ENCODE measurements at places on chromosomes 16 and 17.

GRCh38 chr17:2947996-2948550 is 115.3 kb downstream of the OR1D5 start:
- no peak for DNase-seq

DNA sequence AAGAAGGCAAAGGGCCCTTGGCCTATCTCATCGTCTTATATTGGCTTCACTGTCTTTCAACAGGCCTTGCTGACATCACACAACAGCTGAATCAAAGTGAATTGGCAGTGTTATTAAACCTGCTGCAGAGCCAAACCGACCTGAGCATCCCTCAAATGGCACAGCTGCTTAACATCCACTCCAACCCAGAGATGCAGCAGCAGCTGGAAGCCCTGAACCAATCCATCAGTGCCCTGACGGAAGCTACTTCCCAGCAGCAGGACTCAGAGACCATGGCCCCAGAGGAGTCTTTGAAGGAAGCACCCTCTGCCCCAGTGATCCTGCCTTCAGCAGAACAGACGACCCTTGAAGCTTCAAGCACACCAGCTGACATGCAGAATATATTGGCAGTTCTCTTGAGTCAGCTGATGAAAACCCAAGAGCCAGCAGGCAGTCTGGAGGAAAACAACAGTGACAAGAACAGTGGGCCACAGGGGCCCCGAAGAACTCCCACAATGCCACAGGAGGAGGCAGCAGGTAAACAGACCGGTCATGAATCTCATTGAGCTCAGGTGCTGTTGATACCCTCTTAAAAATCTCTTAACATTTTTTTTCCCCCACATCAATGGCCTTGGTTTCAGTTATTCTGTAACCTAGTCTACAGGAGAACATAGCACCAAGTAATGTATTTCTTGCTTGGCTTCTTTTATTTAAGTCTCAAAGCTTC is 64.7 kb downstream of the CDK12 start:
- no peak for DNase-seq

- DNase-seq: no peak
These were observed 11.8 kb upstream of the ZNF23 start for GRCh38 chr16:71473891-71474290.

- DNase-seq: no peak
These were observed 73.8 kb downstream of the SNX29 start for GRCh38 chr16:12050361-12050760.

DNA sequence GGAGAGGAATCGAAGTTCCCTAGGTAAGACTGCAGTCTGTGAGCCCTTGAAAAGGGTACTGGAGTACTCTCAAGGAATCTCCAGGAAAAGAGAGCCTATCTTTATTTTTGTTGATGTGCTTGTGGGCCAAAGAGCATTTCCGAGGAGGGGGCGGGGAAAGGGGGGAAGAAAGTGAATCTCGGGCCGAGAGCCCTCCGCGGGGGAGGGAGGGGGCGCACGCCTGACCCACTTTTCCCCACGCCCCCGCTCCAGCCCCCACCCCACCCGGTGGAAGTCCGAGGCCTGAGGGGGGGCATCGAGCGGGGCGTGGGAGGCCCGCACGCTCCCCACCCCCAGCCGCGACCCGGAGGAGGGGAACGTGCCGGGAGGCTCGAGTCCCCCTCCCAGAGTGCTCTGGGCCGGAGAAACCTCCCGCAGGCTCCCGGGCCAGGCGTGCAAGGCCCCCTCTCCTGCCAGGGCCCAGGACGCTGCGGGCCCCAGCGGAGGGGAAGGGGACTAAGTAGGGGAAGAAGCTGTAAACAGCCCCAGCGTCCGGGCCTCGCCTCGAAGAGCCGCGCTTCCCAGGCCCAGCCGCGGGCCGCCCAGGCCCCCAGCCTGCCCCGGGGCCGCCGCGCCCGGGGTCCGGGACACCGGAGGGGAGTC is 444 bp downstream of the HELZ start:
- no peak for DNase-seq

DNA sequence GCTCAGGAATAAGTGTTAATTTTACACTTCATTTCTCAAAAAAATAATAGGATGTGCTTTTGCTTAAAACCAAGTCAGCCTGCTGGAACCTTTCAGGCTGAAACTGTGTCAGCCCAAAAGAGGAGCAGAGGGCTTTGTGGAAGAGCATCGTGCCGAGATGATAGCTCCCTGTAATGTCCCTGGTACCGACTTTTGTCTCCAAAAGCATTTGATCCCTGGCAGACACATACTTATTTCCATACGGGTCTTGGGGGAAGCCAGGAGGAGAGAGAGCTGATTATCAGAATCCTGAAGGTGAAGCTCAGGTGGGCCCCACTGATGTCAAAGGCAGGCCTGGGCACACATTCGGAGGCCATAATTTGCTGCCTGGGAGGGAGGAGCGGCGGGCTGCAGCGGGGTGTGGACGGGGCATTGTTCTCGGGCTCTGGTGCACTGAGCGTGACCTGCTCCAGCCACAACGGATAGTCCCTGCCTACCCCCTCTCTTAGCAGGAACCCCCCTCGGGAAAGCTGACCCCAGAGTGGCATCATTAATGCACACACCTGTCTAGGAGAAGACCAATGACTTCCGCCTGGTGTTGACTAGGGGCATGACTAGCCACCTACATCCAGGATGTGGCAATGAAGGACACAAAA is 155.9 kb downstream of the C16orf78 start:
- no peak for DNase-seq

- DNase-seq: no peak
These were observed 85.7 kb upstream of the CACNG3 start for GRCh38 chr16:24170407-24170806.

DNA sequence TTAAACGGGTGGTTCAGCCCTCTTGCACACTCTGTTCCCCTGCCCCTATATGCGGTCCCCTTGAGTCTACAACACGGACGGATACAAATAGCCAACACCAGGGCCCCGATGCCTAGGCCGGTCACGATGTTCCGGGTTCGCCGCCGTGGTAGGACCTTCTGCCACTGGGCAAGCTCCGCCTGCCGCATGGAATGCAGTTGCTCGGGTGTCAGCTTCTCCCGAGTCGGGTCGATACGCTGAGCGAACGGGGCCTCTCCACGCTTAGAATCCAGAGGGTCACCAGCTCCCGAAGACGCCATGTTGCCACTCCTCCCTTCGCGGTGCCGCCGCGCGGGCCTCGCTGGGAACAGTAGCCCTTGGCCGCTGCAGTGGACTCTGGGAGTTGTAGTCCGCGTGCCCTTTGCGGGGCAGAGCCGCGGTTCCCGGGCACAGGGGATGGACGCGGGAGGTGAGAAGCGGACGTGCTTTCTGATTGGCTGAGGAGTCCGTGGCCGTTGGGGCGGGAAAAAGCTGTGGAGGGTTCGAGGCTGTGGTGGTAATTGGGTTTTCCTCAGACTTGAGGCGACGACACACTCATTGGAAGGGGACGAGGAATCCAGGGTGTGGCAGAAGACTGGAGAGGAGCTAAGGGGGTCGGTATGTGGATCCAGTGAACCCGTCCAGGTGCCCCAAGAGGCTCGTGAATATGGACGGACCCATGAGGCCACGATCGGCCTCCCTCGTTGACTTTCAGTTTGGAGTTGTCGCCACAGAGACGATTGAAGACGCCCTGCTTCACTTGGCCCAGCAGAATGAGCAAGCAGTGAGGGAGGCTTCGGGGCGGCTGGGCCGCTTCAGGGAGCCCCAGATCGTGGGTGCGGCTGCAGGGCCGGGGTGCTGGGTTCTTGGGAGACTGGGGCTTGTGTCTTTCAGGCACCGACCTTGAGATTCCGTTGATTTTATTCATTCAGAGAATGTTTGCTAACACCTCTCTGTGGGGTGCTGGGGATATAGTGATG is at the start of the genes CNTD1 and COA3:
Gene CNTD1 (plus strand): TSS at position 479 of the 998 bp plus-strand sequence. CDS start 207 bp downstream, at position 686.
Gene COA3 (minus strand): TSS at position 322 of the 998 bp plus-strand sequence. CDS start 23 bp downstream, at position 299.
- DNase-seq: no peak

All from keratinocyte (primary cell).